Muscle of leg (tissue), 16 donors: ENCODE measurements at places on chromosomes 1 and 21. TPM values are rescaled to one million over a fixed set of nuclear protein-coding genes. Genes with fewer than 3 reads are reported as not detected.

GRCh38 chr1:70265946-70266345 is 44.8 kb downstream of the SRSF11 start:
- no peak overlapping the region for H3K4me3 ChIP-seq
- DNase-seq: no peak
- peaks cover 18% of the 10 kb centered on the region for H3K36me3 ChIP-seq
- no peaks in the 10 kb centered on the region for H3K27me3 ChIP-seq

- H3K4me1 ChIP-seq: no peaks in the 10 kb centered on the region
- no peak overlapping the region for H3K27ac ChIP-seq
- no peak for DNase-seq
- H3K4me3 ChIP-seq: no peak overlapping the region
Measured at GRCh38 chr1:74775735-74776134, 42.8 kb downstream of the TYW3 start.

The FMN2 gene
- 0.27 TPM for total RNA-seq

The RORC gene
- 8.6 TPM for total RNA-seq

DNA sequence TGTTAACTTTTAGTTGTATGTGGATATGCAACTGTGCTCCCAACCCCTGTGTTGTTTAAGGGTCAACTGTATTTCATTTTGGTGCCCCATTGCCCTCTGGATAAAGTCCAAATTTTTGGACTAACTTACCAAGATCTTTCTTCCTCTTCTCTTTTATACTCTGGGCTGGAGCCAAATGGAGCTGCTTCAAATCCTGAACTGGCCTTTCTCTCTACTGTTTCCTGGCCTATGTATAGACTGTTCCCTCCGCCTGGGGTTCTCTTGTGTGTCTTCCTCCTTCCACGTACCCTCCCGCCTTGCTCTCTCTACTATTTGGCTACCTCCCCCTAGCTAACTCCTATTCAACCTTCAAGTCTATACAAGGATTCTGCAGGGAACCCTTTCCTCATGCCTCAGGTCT is 8.4 kb upstream of the CDC14A start:
- H3K27me3 ChIP-seq: no peaks in the 10 kb centered on the region
- no peaks in the 10 kb centered on the region for H3K4me1 ChIP-seq
- no peak overlapping the region for H3K27ac ChIP-seq
- DNase-seq: peak; percentile 32
- H3K4me3 ChIP-seq: no peak overlapping the region

The OPTC gene
- total RNA-seq: not detected

The SLC45A3 gene
- 2.3 TPM for total RNA-seq

- no peaks in the 10 kb centered on the region for H3K36me3 ChIP-seq
- peak overlapping the region; percentile 42 for H3K27ac ChIP-seq
- peak; percentile 73 for DNase-seq
- no peaks in the 10 kb centered on the region for H3K4me1 ChIP-seq
Measured at GRCh38 chr1:223652436-223652941, 13.0 kb downstream of the CAPN8 start.

GRCh38 chr1:234755449-234755863 is 145.5 kb upstream of the IRF2BP2 start:
- H3K4me3 ChIP-seq: no peak overlapping the region

The HSPA6 gene
- total RNA-seq: 0.49 TPM

The CCDC185 gene
- not detected for total RNA-seq

DNA sequence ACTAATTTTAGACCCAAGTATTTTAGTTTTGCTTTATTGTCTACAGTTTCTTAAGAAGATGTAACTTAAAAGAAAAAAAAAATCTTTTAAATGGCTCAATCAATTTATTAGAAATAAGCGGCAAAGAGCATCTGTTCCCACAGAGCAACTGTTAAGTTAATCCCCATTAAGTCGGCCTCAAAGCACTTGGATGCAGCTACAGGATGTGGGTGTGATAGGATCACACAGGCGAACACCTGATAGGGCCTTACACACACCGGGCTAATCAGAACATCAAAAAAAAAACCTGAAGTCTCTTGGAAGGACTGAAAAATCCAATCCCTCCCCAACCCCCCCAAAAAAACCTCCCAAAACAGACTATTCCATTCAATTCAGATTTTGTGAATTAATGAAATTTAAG is 23.0 kb downstream of the APP start:
- peaks cover 4% of the 10 kb centered on the region for H3K4me1 ChIP-seq
- H3K4me3 ChIP-seq: no peak overlapping the region
- no peaks in the 10 kb centered on the region for H3K27me3 ChIP-seq
- H3K36me3 ChIP-seq: no peaks in the 10 kb centered on the region
- no peak overlapping the region for H3K27ac ChIP-seq

The BCL2L15 gene
- total RNA-seq: 0.75 TPM

DNA sequence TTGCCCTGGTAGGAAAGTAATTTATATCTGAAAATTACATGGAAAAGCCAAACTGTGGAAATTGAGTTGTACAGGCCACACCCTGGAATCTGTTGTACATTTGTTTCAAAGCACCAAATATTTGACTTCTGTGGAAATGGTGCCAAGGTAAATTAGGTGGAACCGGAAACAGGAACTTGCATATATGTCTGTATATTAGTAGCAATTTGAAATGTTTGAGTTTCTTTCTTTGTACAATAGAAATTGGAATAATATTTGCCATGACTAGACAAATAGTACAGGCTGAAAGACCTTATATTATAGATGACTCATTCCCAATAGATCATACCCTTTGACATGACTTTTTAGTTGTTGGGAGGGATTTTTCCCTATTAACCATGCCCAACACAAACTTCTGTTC is 10.5 kb upstream of the TAF1A start:
- H3K36me3 ChIP-seq: no peaks in the 10 kb centered on the region
- H3K4me3 ChIP-seq: no peak overlapping the region
- no peak for DNase-seq
- no peak overlapping the region for H3K27ac ChIP-seq
- H3K27me3 ChIP-seq: no peaks in the 10 kb centered on the region

DNA sequence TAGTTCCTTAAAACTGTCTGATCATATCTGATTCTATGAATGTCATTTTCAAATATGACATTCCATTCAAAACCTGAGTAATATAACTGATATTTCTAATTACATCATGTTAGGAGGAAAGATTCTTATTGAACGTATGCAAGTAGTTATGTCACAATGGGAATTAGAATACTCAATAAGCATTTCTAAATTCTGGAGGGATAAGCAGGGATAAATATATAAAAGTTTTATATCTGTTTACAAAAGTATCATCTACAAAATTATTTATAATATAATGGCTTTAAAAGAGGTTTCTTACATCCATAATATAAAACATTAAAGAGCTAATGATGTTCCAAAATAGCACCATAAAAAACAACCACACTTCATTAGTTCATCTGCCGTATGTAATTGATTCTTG is at the start of gene OR14A2:
TSS of gene OR14A2 (minus strand) at position 101 of the 400 bp plus-strand sequence.
- no peak within 1 kb of the TSS for H3K4me3 ChIP-seq
- no peaks in the 10 kb centered on the region for H3K36me3 ChIP-seq
- H3K27ac ChIP-seq: no peak within 1 kb of the TSS
- no peaks in the 10 kb centered on the region for H3K4me1 ChIP-seq
- no peak for DNase-seq
- no peaks in the 10 kb centered on the region for H3K27me3 ChIP-seq

The FAM163A gene
- 0.31 TPM for total RNA-seq

GRCh38 chr1:27394925-27395324 is 2.5 kb downstream of the GPR3 start:
- no peak overlapping the region for H3K4me3 ChIP-seq
- H3K27me3 ChIP-seq: peaks cover 7% of the 10 kb centered on the region
- H3K27ac ChIP-seq: no peak overlapping the region
- H3K4me1 ChIP-seq: peaks cover 67% of the 10 kb centered on the region
- H3K36me3 ChIP-seq: no peaks in the 10 kb centered on the region
- DNase-seq: no peak

DNA sequence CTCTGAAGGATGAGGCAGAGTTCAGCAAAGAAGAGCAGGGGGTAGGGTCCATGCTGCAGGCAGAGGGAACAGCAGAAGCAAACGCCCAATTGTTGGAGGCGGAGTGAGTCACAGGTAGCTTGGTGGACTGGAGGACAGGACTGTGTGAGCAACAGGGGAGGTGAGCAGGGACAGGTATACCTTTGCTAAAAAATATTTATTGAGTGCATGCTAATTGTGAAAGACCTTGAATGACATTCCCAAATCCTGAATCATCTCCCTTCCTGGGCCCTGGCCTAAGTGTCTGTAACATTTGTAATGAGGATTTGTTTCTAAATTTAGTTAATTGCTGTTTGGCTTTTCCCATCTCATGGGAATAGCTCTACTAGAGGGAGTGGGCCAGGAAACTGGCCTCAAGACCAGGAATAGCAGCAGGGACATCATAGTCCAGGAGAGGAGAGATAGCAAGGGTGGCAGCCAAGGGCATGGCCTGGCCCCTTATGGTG is 123.7 kb downstream of the FOXD2 start:
- no peaks in the 10 kb centered on the region for H3K36me3 ChIP-seq
- no peak for DNase-seq
- peaks cover 13% of the 10 kb centered on the region for H3K27me3 ChIP-seq
- peaks cover under 1% of the 10 kb centered on the region for H3K4me1 ChIP-seq
- H3K27ac ChIP-seq: no peak overlapping the region

The PADI3 gene
- not detected for total RNA-seq

The TRNP1 gene
- 1.3 TPM for total RNA-seq

DNA sequence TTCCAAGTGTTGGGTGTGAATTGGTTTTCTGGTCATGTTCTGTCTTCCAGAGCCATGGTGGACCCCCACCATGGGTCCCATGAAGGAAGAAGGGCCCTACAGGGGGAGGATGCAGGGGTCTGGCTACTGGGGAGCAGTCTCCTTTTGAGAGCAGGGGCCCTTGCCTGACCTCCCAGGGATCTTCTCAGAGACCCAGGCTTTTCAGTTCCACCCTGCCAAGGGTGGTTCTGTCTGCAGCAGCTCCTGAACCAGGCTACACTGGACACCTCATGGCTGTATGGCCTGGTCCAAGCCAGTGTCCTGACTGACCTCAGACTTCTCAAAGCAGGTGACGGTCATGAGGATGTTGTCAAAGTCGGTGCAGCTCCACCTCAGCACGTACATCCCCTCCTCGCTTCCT is 109.0 kb downstream of the JAK1 start:
- peaks cover 87% of the 10 kb centered on the region for H3K36me3 ChIP-seq
- no peaks in the 10 kb centered on the region for H3K27me3 ChIP-seq
- H3K27ac ChIP-seq: no peak overlapping the region
- no peak overlapping the region for H3K4me3 ChIP-seq

- peaks cover 13% of the 10 kb centered on the region for H3K4me1 ChIP-seq
- H3K27ac ChIP-seq: no peak overlapping the region
- no peaks in the 10 kb centered on the region for H3K36me3 ChIP-seq
- no peaks in the 10 kb centered on the region for H3K27me3 ChIP-seq
- no peak for DNase-seq
Measured at GRCh38 chr21:39127506-39127905, 55.7 kb downstream of the PSMG1 start.

- no peaks in the 10 kb centered on the region for H3K36me3 ChIP-seq
- H3K4me1 ChIP-seq: no peaks in the 10 kb centered on the region
- no peak overlapping the region for H3K4me3 ChIP-seq
- no peaks in the 10 kb centered on the region for H3K27me3 ChIP-seq
Measured at GRCh38 chr1:79568411-79568810, 561.9 kb upstream of the ADGRL4 start.

DNA sequence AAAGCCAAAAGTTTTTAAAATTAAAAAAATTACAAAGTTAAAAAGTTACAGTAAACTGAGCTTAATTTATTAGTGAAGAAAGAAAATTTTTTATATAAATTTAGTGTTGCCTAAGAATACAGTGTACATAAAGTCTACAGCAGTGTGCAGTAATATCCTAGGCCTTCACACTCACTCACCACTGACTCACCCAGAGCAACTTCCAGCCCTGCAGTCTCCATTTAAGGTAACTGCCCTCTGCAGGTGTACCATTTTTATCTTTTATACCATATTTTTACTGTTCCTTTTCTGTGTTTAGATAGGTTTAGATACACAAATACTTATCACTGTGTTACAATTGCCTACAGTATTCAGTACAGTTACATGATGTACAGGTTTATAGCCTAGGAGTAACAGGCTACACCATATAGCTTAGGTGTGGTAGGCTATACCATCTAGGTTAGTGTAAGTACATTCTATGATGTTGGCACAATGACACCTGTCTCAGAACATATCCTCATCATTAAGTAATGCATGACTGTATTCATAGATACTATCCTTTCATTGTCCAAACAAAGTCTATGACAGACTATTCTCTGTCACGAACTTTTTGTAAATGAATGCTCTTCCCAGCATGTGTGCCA is 78.6 kb upstream of the PBX1 start:
- no peaks in the 10 kb centered on the region for H3K27me3 ChIP-seq
- no peak overlapping the region for H3K4me3 ChIP-seq
- no peaks in the 10 kb centered on the region for H3K4me1 ChIP-seq
- no peaks in the 10 kb centered on the region for H3K36me3 ChIP-seq
- no peak for DNase-seq

DNA sequence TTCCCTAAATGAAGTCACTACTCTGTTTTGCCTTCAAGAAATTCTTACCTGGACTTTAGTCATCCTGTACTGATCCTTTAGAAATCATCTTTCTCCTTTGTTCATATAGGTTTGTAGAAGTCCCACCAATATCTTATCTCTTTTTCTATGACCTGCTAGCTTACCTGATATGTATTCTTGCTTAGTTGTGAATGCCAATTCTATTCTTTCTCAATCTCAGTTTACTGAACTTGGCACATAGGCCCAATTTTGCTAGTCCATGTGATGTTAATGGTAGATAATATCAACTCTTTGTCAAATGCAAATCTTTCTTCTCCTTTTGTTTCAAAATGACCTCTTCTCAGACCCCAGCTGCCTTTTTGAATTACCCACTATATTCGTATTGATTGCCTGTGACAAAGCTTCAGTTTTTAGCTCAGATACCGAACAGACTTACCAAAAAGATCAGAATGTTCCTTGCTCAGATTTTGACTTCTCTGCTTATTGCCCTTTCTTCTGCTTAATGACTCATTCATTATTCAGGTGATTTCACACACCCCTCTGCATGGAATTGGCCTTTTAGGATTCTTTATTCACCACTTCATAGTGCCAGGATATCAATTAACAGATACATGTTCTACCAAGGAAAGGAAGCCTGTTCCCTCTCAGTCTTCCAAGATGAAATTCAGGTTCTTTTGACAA is 20.6 kb downstream of the IPO9 start:
- peak overlapping the region; percentile 72 for H3K27ac ChIP-seq
- no peak overlapping the region for H3K4me3 ChIP-seq
- no peaks in the 10 kb centered on the region for H3K4me1 ChIP-seq
- H3K27me3 ChIP-seq: no peaks in the 10 kb centered on the region

DNA sequence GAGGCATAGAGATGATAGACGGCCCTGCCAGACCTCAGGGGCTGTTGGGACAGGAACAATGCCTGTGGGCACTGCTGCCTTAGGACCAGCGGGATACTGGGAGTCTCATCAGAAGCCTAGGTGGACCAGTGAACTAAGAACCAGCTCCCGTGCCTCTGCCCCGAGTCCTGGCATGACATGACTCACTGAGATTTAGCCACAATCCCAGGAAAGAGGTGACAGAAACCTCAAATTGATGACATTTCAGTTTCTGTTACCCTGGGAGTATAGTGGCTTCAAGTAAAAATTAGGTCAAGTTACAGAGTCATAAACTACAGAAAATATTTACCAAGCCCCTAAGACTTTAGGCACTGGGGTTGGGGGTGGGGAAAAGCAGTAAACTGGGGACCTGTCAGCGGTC is 74.6 kb upstream of the GADD45A start:
- no peaks in the 10 kb centered on the region for H3K27me3 ChIP-seq
- no peak for DNase-seq
- H3K36me3 ChIP-seq: no peaks in the 10 kb centered on the region
- no peak overlapping the region for H3K4me3 ChIP-seq

- no peaks in the 10 kb centered on the region for H3K36me3 ChIP-seq
- peaks cover 12% of the 10 kb centered on the region for H3K4me1 ChIP-seq
- H3K27ac ChIP-seq: peak within 1 kb of the TSS; percentile 77
- peak within 1 kb of the TSS; percentile 31 for H3K4me3 ChIP-seq
- H3K27me3 ChIP-seq: no peaks in the 10 kb centered on the region
Measured at GRCh38 chr1:43300378-43301094, at the start of gene TIE1. TSS of gene TIE1 (plus strand) at chr1:43300982. CDS start at chr1:43301072, 90 bp downstream.

The MOV10 gene
- total RNA-seq: 35.6 TPM

The NR1I3 gene
- total RNA-seq: not detected
